Activated gamma-delta T cell treated with anti-CD3 and anti-CD28 coated beads, Interleukin-2, amount 50 U/mL, for 16 hours (primary cell): ENCODE measurements at places on chromosomes 3 and 15.

DNA sequence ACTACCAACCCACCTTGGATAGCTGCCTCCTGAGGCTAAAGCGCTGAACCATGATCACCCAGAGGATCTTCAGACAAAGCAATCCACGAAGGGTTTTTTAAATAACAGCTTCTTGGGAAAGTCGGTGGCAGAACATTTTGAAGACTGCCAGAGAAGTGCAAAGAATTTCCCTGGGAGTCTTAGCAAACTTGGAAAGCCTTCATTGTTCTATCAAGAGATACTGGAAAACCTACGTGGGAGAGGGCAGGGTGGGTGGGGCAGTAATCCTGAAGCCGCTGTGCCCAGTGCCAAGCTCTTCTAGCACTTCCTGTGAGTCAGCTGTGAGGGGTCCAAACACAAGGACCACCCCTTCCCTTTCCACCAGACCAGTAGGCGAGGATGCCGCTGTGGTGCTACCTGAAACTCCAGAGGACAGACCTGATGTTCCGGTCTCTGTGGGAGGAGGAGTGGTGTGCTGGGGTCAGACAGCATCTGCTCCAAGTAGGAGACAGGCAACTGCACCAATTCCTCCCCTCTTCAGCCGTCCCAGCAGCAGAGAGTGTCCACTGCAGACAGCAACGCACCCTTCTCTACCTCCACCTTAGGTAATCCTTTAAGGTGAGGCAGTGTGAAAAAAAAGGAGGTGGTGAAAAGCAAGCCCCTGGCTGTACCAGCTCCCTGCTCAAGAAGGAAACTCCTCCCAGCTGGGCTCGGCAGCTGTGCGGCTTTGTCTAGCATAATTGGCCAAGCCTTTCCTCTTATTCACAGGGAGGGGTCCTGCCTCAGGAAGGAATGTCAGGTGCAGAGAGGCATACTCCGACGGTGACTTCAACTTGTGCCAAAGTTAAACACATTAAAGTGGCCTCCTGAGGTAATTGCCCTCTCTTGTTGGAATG is 99.0 kb downstream of the TMCC1 start:
- DNase-seq, result no peak

GRCh38 chr3:177929310-177929709 is 606.9 kb upstream of the KCNMB2 start:
- DNase-seq, result no peak

DNA sequence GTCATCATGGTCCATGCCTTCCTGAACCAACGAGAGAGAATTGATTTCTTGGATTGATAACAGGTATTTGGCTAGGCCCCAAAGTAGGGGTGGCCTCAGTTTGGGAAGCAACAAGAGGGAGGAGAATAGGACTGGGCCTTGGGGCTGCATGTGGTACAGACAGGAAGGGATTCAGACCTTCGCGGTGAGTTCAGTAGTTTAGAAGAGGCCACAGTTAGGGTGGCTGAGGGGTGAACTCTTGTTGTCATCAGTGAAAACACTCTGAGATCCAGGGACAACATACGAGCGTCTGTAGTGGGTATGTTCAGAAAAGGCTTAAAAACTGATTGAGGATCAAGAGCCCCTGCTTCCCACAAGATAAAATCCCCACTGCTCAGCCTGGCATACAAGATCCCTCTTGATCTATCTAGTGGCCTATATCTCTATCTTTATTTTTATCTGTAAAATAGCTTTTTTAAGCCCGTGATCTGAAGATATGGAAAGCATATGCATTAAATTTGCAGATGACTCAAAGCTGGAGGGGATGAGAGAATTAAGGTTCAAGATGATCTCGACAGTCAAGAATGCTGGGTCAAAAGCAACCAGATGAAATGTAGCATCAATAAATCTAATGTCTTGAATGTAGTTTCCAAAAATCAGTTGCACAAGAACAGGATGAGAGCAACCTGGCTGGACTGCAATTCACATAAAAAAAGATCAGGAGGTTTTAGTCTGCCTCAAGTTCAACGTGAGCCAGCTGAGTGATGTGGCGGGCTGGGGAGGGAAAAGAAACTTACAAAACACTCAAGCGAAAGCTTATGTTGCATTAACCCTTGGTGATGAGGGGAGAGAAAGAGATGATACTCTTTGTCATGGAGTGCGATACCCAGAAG is 221.1 kb upstream of the TLE3 start:
- no peak for DNase-seq

DNA sequence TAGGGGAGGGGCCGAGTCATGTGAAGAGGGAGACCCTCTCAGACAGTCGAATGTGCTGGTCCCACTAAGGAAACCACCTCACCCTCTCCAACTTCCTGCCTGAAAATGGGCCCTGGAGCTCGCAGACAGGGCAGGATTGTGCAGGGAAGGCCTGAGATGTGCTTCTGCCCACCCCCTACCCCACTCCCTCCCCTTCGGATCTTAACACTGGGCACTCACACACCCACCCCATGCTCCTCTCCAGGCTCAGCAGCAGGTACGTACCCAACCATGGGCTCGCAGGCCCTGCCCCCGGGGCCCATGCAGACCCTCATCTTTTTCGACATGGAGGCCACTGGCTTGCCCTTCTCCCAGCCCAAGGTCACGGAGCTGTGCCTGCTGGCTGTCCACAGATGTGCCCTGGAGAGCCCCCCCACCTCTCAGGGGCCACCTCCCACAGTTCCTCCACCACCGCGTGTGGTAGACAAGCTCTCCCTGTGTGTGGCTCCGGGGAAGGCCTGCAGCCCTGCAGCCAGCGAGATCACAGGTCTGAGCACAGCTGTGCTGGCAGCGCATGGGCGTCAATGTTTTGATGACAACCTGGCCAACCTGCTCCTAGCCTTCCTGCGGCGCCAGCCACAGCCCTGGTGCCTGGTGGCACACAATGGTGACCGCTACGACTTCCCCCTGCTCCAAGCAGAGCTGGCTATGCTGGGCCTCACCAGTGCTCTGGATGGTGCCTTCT is 20.0 kb downstream of the ATRIP start:
- DNase-seq, result no peak

DNA sequence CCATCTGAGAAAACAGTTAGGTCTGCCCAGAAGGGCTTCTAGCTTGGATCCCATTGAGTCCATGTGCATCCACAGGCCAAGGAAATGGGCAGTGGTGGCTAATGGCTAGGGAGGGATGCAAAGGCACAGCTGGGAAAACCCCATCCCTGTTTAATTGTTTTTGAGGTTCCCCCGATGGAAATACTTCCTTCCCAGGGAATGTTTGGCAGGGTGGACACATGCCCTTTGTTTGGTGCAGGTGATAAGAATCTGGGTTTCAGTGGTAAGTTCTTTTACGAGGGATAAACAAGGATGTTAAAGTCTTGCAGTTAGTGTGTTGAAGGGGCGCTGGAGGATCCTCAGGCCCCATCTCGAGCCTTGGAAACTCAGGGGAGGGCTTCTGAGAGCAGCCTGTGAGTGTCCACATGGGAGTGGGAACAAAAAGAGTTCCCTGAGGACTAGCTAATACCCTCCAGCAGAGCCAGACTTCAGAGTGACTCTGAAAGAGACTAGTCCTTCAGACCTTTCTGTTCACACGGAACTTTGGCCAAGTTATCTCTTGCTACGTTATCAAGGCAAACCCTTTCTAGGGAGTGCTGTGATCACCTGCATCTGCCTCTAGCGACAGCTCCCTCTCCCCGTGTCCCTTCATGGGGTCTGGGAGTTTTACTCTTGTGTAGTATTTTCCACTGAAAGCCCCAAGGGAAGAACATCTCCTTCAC is 17.4 kb downstream of the PTPRG start:
- no peak for DNase-seq

DNA sequence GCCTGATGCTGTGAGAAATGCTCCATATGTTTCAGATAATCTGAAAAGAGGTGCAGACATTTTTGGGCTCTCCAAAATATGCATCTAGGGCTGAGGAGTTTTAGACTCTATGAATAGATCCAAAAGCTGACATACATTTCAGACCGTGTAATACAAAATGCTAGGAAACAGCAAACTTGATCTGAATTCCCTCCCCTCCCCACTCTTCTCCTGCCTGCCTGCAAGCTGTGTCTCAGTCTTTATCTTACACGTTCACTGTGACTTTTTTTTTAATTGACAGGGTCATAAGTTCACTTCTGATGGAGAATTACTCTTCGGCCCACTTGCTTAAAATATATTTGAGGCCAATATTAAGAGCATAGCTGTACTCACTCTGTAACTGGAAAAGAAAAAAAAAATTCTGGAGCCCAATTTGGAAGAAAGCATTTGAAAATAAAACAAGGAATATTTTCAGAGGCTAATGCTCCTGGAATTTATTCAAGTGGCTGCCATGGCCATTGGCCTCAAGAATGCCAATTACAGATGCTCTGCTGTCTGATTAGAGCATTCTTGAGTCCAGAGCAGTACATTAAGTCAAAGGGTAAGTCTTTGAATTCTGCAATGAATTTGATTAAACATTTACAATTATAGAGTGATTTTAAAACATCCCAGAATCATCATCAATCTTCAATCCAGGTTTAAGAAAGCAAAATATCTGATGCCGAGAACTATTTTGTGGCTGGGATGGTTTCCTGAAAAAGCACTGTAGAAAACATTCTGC is 146.2 kb upstream of the SEMA6D start:
- DNase-seq, result no peak

GRCh38 chr15:93029214-93029835 is 59.7 kb downstream of the RGMA start:
- no peak for DNase-seq

DNA sequence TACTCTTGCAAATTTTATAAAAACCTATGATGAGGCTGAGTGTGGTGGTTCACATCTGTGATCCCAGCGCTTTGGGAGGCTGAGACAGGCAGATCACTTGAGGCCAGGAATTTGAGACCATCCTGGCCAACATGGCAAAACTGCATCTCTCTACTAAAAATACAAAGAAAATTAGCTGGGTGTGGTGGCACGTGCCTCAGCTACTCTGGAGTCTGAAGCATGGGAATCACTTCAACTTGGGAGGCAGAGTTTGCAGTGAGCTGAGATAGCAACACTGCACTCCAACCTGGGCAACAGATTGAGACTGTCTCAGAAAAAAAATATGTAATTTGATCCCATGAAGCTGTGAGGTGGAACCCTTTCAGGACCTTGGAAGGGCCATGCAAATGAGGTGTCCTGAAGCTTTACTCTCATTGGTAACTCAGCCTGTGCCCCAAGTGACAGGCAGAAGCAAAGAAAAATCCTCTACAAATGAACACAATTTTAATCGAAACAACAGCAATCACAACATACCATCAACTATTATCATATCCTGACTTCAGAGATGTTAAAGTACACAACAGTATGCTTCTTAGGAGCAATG is 84.6 kb upstream of the CDV3 start:
- DNase-seq, result no peak

- no peak for DNase-seq
Observed at GRCh38 chr3:42668413-42668760, 14.9 kb downstream of the ZBTB47 start.

GRCh38 chr3:100697172-100697571 is 12.1 kb upstream of the TFG start:
- DNase-seq, result no peak

DNA sequence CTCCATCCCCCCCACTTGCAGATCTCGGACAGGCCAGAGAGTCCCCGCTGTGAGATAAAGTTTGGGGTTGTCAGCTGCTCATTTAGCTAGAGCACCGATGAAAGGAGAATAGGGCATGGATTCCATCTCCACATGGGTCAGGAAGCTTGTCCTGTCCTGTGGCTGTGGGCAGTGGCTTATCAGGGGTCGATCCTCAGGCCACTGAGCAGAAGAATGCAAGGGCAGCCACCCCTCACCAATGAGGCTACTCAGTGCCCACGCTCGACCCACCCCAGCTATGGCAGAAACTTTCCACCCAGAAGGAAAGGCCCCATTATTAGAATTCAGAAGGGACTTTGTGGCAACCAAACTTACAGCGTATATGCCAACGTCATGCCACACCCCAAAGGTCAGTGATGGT is 43.3 kb downstream of the CPN2 start:
- DNase-seq, result no peak

- DNase-seq, result no peak
Observed at GRCh38 chr3:78941587-78941986, 826.2 kb downstream of the ROBO1 start.

GRCh38 chr3:111728566-111728935 is 130.5 kb upstream of the PHLDB2 start:
- DNase-seq, result no peak

DNA sequence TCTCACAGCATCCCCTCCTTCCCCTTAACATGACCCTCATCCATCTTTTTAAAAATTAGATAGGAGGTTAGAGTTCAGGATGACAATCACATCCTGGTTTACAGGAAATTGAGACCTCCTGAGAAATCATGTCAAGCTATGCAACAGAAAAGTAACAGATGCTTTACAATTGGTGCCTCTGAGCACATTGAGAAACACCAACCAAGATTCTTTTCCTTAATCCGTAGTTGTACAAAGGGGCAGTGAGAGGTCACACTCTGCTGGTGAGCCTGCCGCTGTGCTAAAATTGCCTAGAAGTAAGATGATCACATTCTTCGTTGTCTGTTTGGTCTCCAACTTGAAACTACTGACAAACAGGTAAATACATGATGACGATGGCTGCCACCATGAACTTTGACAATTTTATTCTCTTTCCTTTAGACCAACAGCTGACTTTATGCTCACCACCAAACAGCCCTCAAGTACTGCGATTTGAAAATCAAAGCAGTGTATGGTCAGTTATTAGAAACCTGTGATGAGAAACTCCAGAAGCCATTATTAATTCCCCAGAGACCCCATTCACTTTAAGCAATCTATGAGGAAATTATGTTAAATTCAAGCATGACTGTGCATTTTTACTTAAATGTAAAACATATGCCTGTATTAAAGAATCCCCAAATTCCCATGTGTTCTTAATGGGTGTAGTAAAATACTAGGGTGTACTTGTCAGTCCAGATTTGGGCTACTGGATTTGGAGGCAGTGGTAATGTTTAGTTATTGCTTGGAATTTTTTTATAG is 210.7 kb upstream of the UBE2E1 start:
- no peak for DNase-seq

- no peak for DNase-seq
Observed at GRCh38 chr15:51234176-51234927, 104.0 kb downstream of the CYP19A1 start.

GRCh38 chr3:67382536-67382935 is 271.9 kb downstream of the SUCLG2 start:
- no peak for DNase-seq

DNA sequence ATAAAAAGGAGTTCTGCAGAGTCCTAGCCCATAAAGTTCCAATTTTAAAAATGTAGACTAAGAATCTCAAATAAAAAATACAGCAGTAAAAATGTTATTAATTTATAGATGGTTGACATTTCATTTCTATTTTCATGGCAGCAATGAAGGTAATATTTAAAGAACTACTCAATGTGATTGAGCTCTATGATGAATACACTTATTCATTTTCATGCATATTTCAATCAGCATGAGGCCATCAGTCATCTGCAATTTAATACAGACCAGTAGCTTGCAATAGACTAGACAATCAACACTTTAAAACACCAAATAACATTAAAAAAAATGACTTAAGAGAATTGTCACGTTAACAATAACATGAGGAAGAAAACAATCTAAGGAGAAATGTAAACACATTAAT is 1295.8 kb upstream of the ALCAM start:
- DNase-seq, result no peak

GRCh38 chr3:113714702-113715101 is 18.3 kb upstream of the USF3 start:
- DNase-seq, result no peak
